ENCODE measurements at places on chromosomes 4 and X.

DNA sequence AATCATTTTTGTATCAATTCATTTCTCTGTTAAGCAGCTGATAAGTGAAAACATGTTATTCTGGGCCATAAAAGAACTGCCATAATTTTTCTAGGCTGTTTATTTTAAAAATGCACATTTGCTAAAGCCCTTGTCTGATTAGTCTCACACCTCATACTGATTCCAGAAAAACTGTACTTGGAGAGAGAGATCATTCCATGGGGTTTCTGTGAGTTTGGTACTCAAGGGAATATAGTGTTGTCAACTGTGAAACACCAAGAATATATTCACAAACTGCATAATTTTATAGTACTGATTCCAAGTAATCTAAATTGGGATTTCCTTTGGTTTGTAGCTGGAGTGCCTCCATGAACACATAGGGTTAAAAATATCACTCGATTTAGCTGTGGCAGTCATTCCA, 547.6 kb downstream of the RPA4 start:
- no peak for DNase-seq

DNA sequence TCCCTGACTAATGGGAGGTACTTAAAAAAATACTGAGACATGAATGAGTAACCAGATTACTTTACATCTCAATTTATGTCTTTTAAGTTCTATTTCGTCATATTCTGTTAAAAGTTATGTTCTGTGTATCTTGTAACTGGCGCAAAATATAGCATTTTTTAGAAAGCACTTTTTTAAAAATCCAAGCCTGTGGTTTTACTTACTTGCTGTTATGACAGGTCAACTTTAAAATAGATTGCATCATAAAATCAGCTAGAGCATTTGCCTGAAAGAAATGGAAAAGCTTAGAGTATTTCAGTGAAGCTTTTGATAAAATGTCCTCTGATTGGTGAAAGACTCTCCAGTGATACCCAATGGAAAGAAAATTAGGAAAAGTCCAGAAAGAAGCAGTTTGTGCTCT, 1892.3 kb upstream of the TENM3 start:
- DNase-seq: peak; percentile 47

- no peak for DNase-seq
Measured at GRCh38 chr4:75391489-75392166, 122.6 kb downstream of the RCHY1 start.

DNA sequence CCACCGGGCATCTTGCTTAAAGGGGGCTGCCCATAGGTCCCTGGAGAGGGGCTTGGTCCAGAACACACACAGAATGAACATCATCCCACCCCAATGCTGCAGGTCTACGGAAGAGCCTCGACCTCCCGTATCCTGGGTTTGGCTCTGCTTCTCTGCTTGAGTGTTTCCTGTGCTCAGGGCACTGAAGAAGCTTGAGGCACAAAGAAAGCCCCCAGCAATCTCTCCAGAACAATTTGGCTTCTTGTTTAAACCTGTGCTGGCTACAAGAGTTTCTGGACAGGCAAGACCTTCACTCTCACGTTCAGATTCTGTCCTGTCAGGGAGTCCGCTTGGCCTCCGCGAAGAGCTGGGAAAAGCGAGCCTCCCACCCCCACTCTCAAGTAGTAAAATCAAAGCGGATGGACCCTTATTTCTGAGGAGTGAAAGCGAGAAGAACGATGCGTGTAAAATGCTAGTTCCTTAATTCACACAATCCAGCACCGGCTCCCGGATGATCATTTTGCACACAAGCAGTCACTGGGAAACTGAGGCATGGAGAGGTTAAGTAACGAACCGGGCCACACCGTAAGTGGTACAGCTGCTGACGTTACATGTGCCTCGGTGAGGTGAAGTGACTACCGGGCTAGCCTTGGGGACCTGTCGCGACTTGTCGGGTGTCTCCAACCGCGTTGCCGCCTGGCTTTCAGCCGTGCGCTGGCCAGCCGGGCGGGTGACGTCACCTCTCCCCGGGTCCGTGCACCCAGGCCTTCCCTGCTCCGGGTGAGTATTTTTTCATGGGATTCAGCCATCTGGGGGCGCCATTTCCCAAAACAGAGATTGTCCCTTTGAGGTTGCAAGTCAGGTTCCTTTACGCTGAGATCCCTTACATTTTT, 3.1 kb upstream of the SFRP2 start:
- DNase-seq: no peak

- no peak for DNase-seq
Measured at GRCh38 chr4:99816545-99817308, at the start of gene DAPP1. TSS of gene DAPP1 (plus strand) at chr4:99816827. CDS start at chr4:99816914, 87 bp downstream.

DNA sequence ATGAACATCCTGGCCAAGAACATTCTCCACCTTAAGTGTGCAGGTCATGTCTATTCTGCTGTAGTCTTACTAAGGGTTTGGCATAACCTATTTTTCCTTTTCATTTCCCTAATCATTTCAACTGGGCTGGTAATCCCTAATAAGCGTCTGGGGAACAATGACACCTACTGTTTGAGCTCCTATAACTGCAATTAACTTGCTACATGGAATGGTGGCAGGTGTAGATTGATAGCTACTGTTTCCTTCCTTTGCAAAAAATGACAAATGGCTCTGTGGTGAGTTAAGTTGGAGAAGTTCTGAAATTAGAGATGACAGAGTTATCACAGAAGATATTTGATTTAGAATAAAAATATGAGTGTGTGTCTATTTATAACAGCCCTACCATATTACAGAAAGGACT, 104.5 kb upstream of the NAP1L5 start:
- DNase-seq: no peak

- no peak for DNase-seq
Measured at GRCh38 chrX:150831863-150832262, 66.6 kb downstream of the CD99L2 start.

GRCh38 chr4:175385797-175386196, 426.3 kb downstream of the GPM6A start:
- DNase-seq: no peak

DNA sequence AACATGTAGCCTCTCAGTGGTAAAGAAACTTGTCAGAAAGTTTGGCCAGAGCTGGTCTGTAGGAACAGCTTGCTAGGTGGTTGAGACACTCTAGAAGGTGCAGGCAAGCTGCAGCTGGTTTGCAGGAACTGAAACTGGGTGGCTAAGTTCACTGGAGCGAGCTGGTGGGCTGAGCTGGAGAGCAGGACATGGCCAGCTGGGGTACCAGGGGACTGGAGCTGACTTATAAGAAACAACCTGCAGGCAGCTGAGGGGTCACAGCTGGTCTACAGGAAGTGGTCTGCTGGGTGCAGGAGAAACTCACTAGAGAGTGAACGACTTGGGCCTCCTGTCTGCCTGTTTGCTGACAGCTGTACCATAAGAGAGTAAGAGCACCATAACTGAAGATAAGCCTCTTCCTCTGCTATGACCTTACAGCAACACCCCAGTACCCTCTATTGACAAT, 157.1 kb upstream of the LNX1 start:
- no peak for DNase-seq
